ENCODE measurements at places on chromosomes 1 and 21.

- no peak for DNase-seq
These were observed 35.9 kb upstream of the ARF1 start for GRCh38 chr1:228046421-228047182.

DNA sequence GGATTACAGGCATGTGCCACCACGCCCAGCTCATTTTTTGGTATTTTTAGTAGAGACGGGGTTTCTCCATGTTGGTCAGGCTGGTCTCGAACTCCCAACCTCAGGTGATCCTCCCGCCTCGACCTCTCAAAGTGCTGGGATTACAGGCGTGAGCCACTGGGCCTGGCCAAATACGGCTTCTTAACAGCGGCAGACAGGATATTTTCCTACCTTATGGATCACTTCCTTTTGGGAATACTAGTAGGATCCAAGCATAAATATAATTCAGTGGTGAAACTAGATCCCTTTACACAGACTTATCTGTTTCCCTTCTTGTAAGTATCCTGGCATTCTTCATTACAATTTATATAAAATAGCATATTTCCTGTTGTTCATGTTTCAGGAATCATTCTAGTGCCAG is 40.9 kb downstream of the WNT4 start:
- no peak for DNase-seq

- DNase-seq = no peak
These were observed 395.0 kb upstream of the USP24 start for GRCh38 chr1:55610203-55610602.

DNA sequence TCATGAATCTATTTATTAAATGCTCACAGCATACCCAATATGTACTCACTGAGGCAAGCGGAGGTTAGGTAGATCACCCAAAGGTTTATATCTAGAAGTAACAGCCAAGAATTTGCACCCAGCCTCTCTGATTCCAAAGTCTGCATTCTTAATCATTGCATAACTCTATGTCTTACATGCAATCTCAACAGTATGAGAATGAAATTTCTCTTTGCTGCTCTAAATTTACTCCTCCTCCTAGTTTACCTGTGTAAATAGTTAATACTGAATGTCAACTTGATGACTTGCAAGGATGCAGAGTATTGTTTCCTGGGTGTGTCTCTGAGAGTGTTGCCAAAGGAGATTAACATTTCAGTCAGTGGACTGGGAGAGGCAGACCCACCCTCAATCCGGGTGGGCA is 840.6 kb downstream of the BRINP3 start:
- no peak for DNase-seq

- DNase-seq = no peak
These were observed 38.8 kb upstream of the HIVEP3 start for GRCh38 chr1:41957568-41957967.

DNA sequence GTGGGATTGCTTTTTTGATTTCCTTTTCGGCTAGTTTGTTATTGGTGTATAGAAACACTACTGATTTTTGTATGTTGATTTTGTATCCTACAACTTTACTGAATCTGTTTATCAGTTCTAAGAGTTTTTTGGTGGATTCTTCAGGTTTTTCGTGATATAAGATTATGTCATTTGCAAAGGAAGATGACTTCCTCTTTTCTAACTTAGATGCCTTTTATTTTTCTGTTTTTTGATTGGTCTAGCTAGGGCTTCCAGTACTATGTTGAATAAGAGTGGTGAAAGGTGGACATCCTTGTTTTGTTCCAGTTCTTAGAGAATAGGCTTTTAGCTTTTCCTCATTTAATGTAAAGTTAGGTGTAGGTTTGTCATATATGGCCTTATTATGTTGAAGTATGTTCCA is 13.1 kb upstream of the NHLH2 start:
- DNase-seq = no peak
